ENCODE measurements at places on chromosomes 3 and 15.

DNA sequence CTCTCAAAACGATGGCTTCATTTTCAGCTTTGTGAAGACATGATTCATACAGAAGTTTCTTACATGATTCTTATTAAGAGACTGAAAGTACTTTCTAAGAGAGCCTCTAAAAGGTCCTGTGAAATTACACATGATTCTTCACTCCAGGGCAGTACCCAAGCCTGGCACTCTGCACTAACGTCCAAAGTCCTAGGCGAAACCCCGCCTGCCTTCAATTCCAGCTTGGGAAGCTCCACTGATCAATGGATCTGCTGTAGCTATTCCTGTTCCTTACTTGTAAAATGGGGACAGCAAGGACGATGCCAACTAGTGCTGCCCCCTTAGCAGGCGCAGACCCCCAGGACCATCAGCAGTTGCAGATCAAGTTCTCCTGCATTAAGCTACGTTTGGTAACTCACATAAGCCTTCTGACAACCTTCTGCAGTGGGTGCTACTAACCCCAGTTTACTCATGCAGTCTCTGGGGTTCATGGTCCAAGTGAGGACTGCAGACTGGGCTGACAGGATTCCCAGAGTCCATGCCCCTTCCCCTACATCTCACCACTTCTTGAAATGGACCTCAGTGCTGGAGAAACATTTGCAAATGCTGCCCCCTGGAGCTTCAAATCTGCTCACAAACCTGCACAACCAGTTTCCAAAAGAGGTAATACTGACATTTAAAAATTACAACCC is 10.6 kb downstream of the CHCHD4 start:
- DNase-seq, result no peak

GRCh38 chr15:81016489-81017068 is 15.9 kb downstream of the TLNRD1 start:
- DNase-seq, result no peak

DNA sequence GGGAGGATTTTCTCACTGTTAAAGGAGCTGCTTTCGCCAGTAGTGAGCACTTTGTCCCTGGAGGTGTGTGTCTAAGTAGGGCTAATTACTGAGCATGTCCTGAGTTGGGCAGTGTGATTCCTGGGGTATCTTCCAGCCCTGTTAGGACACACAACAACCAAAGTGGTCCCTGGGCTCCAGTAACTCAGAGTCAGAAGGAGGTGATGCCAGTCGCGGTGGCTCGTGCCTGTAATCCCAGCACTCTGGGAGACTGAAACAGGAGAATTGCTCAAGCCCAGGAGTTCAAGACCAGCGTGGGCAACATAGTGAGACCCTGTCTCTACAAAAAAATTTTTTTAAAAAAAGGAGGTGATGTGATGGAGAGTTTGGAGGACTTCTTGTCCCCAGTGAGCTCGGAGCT is 37.5 kb downstream of the PML start:
- DNase-seq, result no peak

GRCh38 chr3:188788621-188789081 is 383.1 kb upstream of the TPRG1 start:
- DNase-seq, result no peak

- no peak for DNase-seq
Measured at GRCh38 chr15:65940618-65940909, 71.3 kb downstream of the RAB11A start.

DNA sequence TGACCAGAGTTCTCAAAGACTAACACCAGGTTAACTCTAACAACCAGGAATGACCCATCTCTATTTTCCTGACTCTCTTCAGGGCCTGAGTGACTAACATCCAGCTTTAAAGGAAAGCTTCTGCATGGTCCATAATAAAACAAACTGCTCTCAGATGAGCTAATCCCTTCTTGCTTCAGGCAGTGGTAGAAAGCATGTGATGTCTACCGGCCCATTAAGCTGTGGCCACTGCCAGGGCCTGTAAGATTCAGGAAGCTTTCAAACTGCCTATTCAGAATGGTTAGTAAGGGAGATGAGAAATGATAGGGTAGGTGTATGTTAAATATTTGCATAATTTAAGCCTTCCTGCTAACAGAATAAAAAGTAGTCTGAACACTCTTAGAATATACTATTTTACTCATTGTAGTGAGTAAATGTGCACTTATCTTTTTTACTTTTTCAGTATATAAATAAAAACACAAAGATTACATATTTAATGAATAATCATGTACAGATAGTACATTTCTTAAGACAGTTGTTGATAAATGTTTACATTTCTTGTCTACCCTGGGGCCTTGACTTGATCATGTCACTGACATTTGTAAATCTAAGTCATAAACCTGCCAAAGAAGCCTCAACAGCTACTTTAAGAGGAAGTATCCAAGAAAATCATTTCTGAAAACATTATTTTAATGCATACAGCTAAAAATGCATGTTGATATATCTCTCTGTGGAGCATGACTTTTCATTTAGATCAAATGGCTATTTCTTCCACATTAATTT is 222.0 kb downstream of the MCTP2 start:
- no peak for DNase-seq

GRCh38 chr3:159499031-159499793 is 489.4 kb upstream of the IL12A start:
- DNase-seq, result no peak

GRCh38 chr15:28890711-28891495 is 5.1 kb downstream of the APBA2 start:
- DNase-seq, result no peak
